IMR-90 (cell line): ENCODE measurements at places on chromosomes 4 and X. TPM values are rescaled to one million over a fixed set of nuclear protein-coding genes. Genes with fewer than 3 reads are reported as not detected.

Gene DRP2
- 6.9 and 7.0 TPM in 2 replicates for total RNA-seq

Gene CLDN34
- total RNA-seq, result under 0.01 TPM in 1 of 2 replicates, not detected in the other

Gene FGF13
- total RNA-seq, result under 0.01 and 0.18 TPM in 2 replicates

Gene MUC7
- not detected in 2 replicates for total RNA-seq

Gene BGN
- total RNA-seq, result 10.0 and 11.3 TPM in 2 replicates

Gene PRDM5
- 10.8 and 12.8 TPM in 2 replicates for total RNA-seq

Gene SH3RF1
- total RNA-seq, result 29.8 and 30.0 TPM in 2 replicates

Gene RAB41
- total RNA-seq, result not detected in 2 replicates

Gene CCSER1
- total RNA-seq, result not detected in 2 replicates

Gene F11
- not detected in 2 replicates for total RNA-seq

Gene RXFP1
- not detected in 2 replicates for total RNA-seq

Gene ADAMTS3
- total RNA-seq, result 2.5 and 2.9 TPM in 2 replicates

Gene TIMP1
- total RNA-seq, result 407 and 512 TPM in 2 replicates

Gene TMEM154
- 0.18 and 0.28 TPM in 2 replicates for total RNA-seq

Gene TLL1
- total RNA-seq, result not detected in 2 replicates

Gene RPA4
- total RNA-seq, result 1.9 and 2.5 TPM in 2 replicates

Gene TBC1D9
- total RNA-seq, result 15.2 and 16.9 TPM in 2 replicates

Gene GUF1
- 10.6 and 21.7 TPM in 2 replicates for total RNA-seq

Gene RHOXF2B
- total RNA-seq, result not detected in 2 replicates

Gene EDA2R
- total RNA-seq, result 22.8 and 23.8 TPM in 2 replicates

Gene RHOXF1
- not detected in 2 replicates for total RNA-seq

Gene TCEAL6
- total RNA-seq, result not detected in 2 replicates

Gene BMP15
- not detected in 2 replicates for total RNA-seq

Gene AMOT
- 5.3 and 9.1 TPM in 2 replicates for total RNA-seq

Gene TSPAN7
- total RNA-seq, result not detected in 2 replicates

Gene S100P
- total RNA-seq, result not detected in 2 replicates

Gene FDCSP
- not detected in 2 replicates for total RNA-seq

Gene CENPVL2
- not detected in 2 replicates for total RNA-seq

Gene PLXNB3
- total RNA-seq, result 0.36 and 1.7 TPM in 2 replicates

Gene TCEAL5
- total RNA-seq, result not detected in 2 replicates

Gene SPATA18
- total RNA-seq, result 4.7 and 5.0 TPM in 2 replicates

Gene FAM47E
- under 0.01 TPM in 1 of 2 replicates, not detected in the other for total RNA-seq

Gene PABPC1L2A
- total RNA-seq, result not detected in 2 replicates

Gene KDM6A
- 24.9 and 25.3 TPM in 2 replicates for total RNA-seq

Gene SHOX
- total RNA-seq, result not detected in 2 replicates

Gene ALAS2
- total RNA-seq, result not detected in 2 replicates

Gene PACRGL
- 13.1 and 15.8 TPM in 2 replicates for total RNA-seq

Gene ERVMER34-1
- total RNA-seq, result not detected in 2 replicates

Gene ZDHHC15
- not detected in 2 replicates for total RNA-seq

Gene ADGRG2
- under 0.01 TPM in 2 replicates for total RNA-seq

Gene TKTL1
- total RNA-seq, result not detected in 2 replicates

Gene ENPP6
- not detected in 2 replicates for total RNA-seq

Gene SSX1
- not detected in 2 replicates for total RNA-seq

Gene ZFYVE28
- total RNA-seq, result 0.36 and 0.56 TPM in 2 replicates

Gene MAPK10
- 6.4 and 6.5 TPM in 2 replicates for total RNA-seq

Gene MCF2
- under 0.01 TPM in 1 of 2 replicates, not detected in the other for total RNA-seq

Gene BEX2
- total RNA-seq, result 0.28 TPM in 1 of 2 replicates, not detected in the other
